Small intestine (tissue), 16 donors: ENCODE measurements at places on chromosomes 5 and 9. TPM values are rescaled to one million over a fixed set of nuclear protein-coding genes. Genes with fewer than 3 reads are reported as not detected.

GRXCR2 gene
- polyA plus RNA-seq: not detected

DNA sequence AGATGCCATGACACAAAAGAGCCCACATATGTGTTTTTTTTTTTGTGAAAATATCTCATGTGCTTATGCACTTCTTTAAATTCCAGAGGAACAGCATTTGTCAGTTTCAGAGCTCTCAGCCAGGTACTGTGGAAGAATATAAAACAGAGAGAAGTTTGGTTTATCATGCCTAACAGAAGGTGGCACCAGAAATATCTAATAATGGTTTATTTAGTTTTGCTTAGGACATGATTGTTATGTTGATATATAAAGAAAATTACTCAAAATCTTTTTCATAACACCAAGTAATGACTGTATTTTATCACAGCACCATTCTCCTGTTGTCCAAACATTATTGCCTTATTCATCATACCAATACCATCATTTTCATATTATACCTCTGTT lies 455.6 kb upstream of the ACTBL2 start:
- no peak for DNase-seq

DNA sequence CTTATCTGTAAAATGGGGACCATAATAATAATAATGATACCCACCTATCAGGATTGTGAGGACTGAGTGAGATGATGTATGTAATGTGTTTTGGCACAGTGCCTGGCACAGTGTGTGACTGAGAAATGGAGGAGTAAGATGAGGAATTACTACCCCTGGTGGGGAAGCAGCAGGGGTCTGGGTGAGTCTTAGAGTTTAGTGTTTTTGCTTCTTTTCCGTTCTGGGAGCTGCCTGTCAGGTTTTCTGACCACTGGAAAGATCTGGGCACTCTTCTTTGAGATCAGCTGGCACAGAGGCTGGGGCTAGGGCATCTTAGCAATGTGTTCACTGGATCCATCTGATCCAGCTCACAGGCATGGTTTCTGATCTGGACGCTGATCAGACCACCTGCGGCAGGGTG lies 8.5 kb downstream of the LCP2 start:
- DNase-seq: no peak

CYLC2 gene
- not detected for polyA plus RNA-seq

ANKH gene
- polyA plus RNA-seq: 43.2 TPM

GRCh38 chr5:37435261-37435660 lies 56.1 kb downstream of the WDR70 start:
- DNase-seq: no peak

DNA sequence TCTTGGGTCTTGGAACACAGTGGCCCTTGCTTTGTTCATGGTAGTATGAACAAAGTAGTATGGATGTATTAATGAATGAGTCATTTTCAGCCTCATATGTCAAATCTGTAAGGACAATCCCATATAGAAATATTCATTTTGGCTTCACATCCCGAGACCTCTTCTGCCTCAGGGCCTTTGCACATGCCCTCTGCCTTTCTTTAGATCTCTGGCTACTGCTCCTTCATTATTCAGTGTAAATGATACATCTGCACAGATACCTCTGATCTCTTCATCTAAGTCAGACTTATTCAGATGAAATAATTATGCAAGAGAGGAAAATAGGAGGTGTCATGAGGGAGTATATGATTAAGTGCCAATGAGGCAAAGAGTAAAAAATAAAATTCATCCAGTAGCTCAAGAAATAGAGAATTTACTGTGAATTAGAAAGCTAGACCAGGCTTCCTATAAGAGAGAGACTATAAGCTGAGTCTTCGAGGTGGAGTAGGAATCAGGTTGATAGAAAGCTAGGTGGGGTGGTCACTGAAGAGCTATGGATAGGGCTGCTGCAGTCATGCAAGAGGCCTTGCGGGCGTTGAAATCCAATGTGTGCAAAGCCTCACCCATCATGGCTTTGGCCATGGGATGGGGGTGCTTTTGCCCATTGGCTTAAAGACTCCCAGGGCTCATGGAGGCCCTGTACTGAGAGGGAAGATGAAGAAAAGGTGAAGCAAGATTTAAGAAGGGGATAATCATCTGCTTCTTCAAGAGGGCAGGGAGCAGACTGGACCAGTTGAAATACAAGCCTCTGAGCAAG lies 3.7 kb upstream of the TTLL11 start:
- DNase-seq: no peak

GRCh38 chr5:172766287-172767108 lies 4.5 kb downstream of the DUSP1 start:
- DNase-seq: peak; percentile 71

GRCh38 chr5:139133282-139133681 lies 64.9 kb downstream of the SIL1 start:
- DNase-seq: no peak

PRELID1 gene
- 356 TPM for polyA plus RNA-seq

STPG3 gene
- polyA plus RNA-seq: not detected

RANBP17 gene
- polyA plus RNA-seq: 6.1 TPM

DNA sequence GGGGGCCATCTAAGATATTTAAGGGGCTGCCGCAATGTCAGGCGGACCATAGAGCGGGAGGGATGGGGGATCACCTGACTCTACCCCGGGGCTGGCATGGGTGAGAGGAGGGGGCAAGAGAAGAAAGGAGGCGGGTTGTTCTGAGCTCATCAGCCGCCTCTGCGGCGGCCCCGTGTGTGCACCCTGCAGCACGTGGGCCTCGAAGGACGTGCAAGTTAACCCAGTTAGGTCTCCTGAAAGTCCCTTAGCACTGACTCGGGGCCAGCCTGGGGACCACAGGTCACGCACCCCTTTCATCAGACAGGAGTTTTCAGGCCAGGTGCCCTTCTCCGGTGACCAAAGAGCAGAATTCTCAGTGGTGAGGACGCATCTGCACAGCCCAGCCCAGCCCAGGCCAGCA lies 58.0 kb downstream of the UBE2QL1 start:
- no peak for DNase-seq

DNA sequence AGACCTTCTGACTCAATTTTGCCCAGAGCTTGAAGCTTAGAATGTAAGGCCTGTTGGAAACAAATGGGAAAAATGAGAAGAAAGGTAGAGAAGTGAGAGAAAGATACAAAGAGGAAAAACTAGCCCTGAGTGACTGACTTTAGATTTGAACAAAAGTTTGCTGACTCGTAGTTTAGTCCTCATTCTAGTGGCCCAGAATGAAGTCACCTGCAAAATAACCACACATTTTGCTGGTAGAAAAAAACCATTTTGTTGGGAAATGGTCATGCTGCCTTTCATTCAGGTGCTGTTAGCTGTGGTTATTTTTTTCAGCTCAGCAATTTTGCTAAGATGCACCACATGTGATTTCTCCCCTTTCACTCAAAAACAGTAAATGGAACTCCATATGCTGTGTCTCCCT lies 98.9 kb downstream of the MRPS27 start:
- DNase-seq: no peak

DNA sequence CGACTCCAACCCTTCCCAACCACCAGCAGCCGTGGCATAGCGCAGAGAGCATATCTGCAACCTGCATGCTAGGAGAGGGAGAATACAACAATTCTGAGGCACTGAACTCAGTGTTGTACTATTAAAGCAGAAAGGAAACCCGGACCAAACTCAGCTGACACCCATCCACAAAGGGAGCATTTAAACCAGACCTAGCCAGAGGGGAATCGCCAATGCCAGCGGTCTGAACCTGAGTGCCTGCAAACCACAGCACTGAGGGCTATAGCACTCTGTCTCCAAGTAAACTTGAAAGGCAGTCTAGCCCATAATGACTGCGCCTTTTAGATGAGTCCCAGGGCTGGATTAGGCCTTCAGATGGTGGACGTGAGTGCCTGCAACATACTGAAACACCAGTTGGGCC lies 494.4 kb upstream of the PTPRD start:
- DNase-seq: no peak

F2RL2 gene
- not detected for polyA plus RNA-seq

TYRP1 gene
- 1.6 TPM for polyA plus RNA-seq

ENTREP1 gene
- not detected for polyA plus RNA-seq

DNA sequence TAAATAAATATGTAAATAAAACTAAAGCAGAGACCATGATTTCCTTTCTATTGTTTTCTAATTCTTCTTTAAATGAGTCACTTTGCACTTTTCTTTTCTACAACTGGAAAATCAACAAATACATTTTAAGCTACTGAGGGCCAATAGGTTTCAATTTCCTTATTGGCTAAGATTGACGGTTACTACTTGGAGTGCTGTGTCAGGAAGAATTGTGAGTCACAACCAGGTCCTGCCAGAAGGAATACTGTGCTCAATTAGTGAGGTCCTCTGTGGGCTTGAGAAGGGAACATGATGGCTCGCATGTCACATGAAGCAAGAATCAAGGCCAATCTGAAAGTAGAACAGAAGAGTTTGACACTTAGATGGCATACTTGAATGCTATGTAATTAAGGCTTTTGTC lies 110.8 kb downstream of the HMHB1 start:
- DNase-seq: no peak

DNA sequence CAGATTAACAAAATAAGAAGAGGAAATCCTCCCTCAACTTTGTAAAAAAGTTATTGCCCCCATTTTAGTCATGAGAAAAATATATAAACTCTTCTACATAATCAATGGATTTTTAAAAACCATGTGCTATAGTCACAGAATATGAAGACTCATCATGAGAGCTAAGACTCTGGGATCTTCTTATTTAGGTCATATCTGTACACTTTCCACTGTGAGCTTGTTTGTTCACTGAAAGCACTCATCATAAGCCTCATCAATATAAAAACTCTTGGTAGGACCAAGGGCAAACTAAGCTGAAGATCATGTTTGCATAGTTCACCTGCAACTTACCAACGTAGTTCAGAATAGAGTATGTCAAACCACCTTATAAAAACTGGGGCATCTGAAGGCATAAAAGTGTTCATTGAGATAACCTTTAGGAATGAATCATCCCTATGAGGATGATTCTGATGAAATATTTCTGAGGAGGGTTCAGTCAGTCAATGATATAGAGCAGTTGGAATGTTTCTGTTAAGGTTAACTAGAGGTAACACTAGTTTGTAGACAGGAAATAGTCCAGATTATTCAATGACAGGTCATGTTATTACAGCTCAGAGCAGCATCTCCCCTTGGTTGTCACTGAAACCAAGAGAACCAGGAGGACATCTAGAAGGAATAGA lies 289.9 kb upstream of the SMC2 start:
- no peak for DNase-seq

- no peak for DNase-seq
Measured at GRCh38 chr9:120360046-120360445, 219.9 kb downstream of the CDK5RAP2 start.

GZMA gene
- 4.3 TPM for polyA plus RNA-seq

SUSD3 gene
- 3.8 TPM for polyA plus RNA-seq

DNA sequence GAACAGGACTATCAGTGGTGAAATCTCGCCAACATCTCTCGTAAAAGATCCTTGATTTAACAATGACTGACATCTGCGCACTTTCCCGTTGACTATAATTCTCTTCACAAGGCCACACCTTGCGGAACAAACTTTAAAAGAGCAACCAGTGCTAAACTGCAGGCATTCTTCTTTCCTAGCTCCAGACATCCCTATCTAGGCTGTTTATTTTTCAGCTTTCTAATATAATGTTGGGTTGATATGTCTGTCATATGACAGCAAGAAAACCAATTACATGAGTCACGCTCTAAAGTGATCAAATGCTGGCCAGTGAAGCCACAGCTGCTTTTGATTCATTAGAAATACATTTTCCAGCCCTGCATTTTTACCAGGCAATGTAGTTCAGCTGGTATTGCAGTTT lies 162.5 kb downstream of the ELAVL2 start:
- DNase-seq: no peak

GRCh38 chr9:121121582-121122087 lies 46.9 kb downstream of the CNTRL start:
- DNase-seq: peak; percentile 96

DNA sequence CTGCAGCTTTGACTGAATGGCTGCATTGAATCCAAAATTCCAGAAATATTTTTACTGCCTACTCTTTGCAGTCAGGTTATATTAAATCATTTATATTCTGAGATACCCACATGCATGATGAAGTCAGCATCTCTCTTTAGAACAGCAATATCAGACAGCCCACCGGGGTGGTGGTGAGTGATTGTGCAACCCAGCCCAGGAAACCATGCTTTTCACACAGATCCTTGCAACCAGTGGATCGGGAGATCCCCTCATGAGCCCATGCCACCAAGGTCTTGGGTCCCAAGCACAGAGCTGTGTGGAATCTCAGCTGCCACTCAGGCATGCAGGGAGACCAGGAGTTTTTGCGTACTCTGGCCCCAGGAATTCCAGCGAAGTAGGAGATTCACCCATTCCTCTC lies 226.5 kb downstream of the DTWD2 start:
- no peak for DNase-seq

GRCh38 chr5:118653183-118653582 lies 335.2 kb downstream of the DTWD2 start:
- DNase-seq: no peak

DNA sequence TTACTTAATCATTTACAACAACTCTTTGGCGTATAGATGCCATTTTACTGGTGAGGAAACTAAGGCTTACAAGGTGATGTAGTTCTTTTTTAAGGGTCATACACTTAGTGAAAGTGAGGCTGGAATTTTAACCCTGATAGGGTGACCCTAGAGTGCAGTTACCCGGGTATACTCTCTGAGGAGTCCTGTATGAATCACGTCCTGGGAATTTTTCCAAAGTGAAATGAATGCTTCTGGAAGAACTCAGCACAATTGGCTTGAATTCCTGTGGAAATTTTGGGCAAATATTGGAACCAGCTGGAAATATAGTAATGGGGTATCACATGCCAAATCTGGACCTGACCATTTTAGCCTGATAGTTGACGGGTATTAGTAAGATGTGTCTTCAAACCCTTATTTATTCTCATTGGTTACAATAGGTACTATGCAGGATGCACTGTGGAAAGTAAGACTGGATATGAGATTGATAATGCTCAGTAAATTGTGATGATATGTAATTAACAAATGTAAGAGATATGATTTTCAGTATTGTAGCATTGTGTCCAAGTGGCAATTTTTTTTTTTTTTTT lies 14.8 kb downstream of the SUB1 start:
- no peak for DNase-seq

SLC6A18 gene
- polyA plus RNA-seq: not detected

PCDHB9 gene
- not detected for polyA plus RNA-seq

DNA sequence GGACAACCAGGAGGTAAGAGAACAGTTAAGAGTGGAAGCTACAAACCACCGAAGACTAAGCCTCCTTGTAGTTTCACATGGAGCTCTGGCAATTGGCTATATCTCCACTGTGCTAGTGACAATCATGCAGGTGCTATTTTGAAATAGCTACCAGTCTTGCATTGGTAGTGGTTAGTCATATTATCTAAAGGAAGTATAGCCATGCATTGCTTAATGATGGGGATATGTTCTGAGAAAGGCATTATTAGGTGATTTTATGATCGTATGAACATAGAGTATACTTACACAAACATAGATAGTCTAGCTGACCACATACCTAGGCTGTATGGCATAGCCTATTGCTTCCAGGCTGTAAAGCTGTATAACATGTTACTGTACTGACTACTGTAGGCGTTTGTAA lies 28.4 kb downstream of the HSDL2 start:
- DNase-seq: peak; percentile 13

ZNF454 gene
- polyA plus RNA-seq: not detected

- no peak for DNase-seq
Measured at GRCh38 chr5:40027400-40027799, 602.6 kb upstream of the DAB2 start.

GRCh38 chr9:114888607-114889006 lies 41.8 kb downstream of the TNFSF8 start:
- no peak for DNase-seq
